ENCODE measurements at places on chromosomes 7 and 10.

DNA sequence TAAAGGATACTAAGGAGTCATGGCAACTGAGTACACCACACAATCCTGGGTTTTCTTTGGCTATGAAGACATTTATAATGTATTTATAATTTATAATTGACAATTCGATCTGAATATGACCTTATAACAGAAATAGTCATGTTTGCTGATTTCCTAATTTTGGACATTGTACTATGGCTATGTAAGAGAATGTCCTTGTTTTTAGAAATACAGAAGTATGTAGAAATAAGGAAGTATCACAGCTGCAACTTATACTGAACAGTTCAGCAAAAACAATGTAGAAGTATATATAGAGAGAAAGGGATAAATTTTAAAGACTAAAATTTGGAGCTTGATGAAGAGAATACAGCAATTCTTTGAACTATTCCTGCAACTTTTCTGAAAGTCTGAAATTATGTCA is 32.6 kb downstream of the PRLHR start:
- no peak for DNase-seq

GRCh38 chr7:157678501-157678900 is 341.7 kb downstream of the DNAJB6 start:
- no peak for DNase-seq

DNA sequence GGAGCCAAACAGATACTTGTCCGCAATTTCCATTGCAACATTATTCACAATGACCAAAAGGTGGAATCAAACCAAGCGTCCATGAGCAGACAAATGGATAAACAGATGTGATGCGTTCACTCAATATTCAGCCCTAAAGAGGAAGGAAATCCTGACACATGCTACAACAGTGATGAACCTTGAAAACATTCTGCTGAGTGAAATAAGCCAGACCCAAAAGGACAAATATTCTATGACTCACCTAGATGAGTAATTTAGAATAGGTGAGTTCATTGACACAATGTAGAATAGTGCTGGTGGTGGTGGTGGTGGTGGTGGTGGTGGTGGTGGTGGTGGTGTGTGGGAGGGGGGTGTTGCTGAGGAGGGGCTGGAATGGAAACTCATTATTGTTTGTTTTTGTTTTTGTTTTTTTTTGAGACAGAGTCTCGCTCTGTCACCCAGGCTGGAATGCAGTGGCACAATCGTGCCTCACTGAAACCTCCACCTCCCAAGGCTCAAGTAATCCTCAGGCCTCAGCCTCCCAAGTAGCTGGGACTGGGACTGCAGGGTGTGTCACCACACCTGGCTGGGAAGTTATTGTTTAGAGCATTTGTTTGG is 28.6 kb downstream of the SMKR1 start:
- DNase-seq, result no peak

DNA sequence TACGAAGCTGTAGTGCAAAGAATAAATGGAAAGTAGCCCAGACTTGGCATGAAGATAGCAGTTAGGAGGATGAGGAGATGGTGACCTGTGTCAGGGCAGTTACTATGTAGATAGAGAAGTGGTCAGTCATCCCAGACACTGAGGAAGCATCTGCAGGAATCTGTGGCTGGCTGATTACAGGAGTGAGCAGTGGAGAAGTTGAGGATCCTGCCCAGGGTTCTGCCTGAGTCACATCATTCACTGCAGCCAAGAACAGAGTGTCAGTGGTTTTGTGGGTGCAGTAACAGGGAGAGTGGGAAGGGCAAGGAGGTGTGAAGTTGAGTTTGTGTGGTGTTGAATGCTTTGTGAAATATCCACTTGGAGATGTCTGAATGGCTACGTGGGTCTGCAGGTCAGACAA is 676.4 kb upstream of the NRP1 start:
- no peak for DNase-seq

DNA sequence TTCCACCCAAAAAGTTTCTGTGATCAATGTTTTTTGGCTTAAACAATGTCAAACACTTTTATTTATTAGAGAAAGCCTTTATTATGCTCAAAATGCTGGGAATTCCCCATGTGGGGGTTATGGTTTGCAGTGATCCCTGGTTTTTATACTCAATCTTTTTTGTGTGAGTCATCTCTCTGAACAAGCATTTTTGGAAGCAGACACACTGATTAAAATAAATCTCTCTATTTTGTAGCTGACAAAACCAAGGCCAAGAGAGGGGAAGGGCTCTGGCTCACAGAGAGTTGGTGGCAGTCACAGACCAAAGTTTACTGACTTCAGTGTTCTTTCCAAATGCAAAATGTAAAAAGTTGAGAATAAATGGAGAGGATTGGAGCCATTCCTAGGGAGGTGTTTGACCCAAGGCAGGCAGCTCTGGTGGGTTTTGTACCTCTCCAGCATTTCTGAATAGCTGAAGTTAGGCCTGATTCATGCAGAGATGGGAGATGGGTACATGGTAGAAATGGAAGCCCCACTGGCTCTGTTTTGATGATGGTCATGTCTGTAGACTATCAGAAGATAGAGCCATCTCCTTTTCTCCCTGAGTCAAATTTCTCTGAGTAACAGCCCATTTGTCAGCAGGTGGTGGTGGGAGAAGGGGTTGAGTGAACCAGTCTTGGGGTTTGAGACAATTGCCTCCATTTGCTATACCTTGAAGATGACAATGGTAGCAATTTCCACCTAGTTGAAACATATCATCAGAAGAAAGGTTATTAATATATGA is 45.4 kb upstream of the NAMPT start:
- no peak for DNase-seq

DNA sequence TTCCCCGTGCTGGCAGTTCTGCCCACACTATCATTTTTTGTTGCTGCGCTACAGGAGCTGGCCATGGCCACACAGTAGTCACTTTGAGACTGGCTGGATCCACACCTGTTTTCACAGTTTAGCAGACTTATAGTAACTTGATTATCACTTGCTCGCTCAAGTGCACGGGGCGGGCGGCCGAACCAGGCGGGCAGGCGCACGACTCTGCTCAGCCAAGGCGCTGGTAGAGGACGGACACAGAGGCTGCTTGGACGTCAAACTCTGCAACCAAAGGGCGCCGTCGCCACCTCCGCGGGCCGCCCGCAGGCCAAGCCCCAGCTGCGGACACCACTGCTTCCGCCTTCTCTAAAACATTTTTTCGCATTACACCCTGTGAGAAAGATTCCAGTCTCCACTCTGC is 38.4 kb upstream of the PHYHIPL start:
- no peak for DNase-seq

DNA sequence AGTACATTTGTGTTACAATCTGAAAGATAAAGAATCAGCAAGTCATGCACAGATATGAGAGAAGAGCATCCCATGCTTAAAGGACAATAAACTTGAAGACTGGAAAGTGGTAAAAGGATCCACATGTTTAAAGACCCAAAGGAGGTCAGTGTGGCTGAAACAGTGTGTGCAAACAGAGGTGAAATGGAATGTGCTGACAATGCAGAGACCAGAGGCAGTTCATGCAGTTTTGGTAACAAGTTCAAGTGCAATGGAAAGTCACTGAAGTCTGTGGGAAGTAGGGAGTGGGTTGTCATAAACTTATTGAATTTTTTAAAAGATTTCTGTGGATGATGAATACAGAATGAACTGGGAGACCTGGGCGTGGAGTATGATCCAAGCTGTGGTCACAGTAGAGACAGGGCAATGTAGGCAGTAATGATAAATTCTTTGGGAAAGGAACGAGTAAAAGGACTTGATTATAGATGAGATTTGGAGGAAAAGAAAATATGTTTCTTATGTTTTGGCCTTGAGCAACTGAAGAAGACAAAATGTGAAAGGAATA is 408.0 kb downstream of the HGF start:
- DNase-seq, result no peak

- no peak for DNase-seq
Measured at GRCh38 chr10:104589871-104590270, 51.2 kb upstream of the SORCS3 start.

- DNase-seq, result no peak
Measured at GRCh38 chr10:83357627-83358026, 781.7 kb upstream of the GHITM start.

GRCh38 chr7:11931307-11931706 is 99.3 kb upstream of the THSD7A start:
- DNase-seq, result no peak

DNA sequence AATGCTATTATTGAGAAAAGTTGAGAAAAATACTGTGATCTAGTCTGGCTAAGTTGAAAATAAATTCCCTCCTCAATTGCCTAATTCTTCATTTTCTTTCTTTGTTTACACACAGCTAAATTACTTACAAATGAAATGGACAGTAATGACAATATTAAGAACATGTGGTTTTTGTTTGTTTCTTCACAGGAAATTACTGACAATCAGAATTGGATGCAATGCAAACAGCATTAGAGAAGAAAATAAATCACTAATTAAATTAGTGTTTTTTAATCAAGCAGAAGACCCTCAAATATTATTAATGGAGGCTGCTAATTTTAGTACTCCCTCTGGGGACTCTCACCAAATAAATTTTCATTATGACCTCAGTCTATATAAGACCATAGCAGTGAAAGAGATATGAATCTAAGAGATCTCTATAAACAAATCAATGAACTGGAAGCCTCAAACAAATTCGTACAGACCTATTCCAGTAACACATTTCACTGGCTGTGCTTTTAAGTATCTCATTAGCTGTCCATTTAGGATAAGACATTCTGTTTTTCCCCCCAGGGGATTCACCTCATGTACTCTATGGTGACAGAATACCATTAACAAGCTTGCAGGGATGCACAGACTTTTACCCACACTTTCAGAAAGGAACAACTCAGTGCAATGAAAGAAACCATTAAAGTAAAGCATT is 202.0 kb upstream of the DGKB start:
- DNase-seq, result no peak

DNA sequence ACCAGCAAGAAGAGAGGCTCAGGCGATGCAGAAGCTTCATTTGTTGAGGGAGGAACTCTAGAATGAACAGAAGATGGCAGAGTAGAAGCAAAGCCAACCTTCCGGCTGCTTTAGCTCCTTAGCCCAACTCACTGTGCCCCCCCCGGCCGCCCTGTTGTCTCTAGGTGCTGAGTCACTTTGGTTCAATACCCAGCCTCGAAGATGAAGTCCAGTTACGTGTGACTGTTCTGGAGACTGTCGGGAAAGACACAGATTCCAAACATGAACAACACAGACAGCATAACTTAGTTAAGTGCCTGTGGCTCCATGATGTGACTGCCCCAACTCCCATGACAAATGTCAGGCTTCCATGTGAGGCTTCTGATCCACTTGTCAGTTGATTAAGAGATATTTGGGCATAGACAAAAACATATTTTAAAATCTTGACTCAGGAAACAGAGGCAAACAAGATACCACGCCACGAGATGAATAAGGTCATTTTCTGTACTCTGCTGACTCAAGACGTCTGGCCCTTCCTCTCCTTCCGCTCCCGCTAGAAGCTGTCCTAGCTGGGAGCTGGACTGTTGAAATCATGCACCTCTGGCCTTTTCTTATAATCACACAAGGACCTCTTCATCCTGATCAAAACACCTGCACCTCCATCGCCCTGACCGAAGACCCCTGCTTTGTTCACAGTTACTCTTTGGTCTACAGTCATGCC is 199.3 kb downstream of the FRMD4A start:
- no peak for DNase-seq

GRCh38 chr7:130882396-130882795 is 148.4 kb upstream of the KLF14 start:
- DNase-seq, result no peak

GRCh38 chr10:70417568-70417967 is 13.6 kb downstream of the EIF4EBP2 start:
- no peak for DNase-seq

GRCh38 chr10:10745291-10745690 is 272.4 kb upstream of the CELF2 start:
- DNase-seq, result no peak

DNA sequence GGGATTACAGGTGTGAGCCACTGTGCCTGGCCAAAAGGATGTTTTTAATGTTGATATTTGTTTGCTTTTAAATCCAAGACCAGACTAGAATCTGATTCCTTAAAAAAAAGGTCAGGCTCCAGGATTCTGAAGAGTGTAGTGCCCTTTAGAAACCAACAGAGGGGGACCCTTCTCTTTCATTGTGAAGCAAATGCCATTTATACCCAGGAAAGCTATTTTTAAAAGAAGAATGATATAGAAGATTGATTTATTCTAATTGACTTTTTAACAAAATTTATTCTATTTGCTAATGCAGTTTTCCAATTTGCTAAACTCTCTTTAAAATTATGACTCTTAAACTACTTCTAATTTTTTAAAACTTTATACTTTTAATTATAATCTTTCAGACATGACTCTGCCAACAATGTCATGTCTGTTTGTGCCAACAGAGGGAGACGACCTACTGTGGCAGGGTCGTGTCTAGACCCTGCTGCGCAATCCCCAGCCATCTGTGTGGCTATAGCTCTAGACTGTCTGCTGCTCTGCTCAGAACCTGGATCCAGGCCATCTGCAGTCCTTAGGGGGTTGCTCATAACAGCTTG is 201.0 kb upstream of the IMMP2L start:
- no peak for DNase-seq

GRCh38 chr10:129712000-129712399 is 245.0 kb downstream of the MGMT start:
- no peak for DNase-seq

DNA sequence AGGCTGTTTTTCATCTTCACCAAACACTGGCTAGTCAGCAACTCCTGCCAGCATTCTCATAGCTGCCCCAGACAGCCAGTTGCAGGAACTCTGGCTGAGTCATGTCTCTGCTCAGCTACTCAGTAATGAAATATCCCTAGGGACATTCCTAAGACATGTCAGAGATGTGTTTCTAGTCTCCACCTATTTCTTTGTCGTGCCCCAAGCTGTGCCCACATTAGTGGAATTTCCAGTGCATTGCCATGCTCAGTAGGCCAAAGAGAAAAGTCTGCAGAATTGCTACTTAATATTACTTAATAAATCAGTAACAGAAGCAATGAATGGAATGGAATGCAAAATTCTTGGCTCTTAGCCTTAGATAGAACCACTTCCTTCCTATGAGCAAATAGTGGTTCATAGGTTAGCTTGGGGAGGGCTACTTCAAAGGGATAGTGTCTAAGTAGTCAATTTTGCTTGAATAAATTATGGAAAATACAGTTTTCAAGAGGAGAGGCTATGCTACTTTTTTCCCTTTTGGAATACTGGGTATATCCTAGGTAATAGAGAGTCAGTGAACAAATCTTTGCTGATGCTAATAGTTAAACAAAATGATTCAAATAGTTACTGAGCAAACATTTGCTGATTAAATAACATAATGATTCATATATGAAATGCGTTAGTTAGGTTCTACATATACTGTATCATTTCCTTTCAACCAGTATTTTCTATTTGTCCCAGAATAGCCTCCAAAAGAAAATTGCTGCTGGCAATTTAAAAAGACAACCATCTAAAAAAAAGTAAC is 23.6 kb upstream of the SEMA3C start:
- no peak for DNase-seq

DNA sequence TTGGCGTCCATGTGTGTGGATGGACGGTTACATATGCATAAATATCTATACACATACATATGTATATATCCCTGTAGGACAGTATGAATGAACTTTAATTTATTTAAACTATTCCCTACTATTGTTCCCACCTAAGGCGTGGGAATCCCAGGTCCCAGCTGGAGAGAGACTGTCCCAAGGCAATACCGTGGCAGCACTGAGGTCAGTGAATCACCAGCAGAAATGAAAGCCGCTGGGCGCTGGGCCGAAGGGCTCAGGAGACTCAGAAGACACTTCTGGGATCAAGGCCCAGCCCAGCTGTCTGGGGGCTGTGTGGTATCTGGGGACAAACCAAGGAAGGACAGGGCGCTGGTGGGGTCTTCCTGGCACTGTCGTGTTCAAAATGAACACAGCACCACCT is 49.6 kb upstream of the MYL10 start:
- DNase-seq, result no peak

Measured in GM06990 (cell line).